ENCODE measurements at places on chromosomes 2 and 18. TPM values are rescaled to one million over a fixed set of nuclear protein-coding genes. Genes with fewer than 3 reads are reported as not detected.
A peak's percentile ranks its signal among the peaks of the same experiment; 100 is the strongest.

The ARHGAP28 gene
- 1.4 TPM for total RNA-seq

The KCNG3 gene
- total RNA-seq: not detected

DNA sequence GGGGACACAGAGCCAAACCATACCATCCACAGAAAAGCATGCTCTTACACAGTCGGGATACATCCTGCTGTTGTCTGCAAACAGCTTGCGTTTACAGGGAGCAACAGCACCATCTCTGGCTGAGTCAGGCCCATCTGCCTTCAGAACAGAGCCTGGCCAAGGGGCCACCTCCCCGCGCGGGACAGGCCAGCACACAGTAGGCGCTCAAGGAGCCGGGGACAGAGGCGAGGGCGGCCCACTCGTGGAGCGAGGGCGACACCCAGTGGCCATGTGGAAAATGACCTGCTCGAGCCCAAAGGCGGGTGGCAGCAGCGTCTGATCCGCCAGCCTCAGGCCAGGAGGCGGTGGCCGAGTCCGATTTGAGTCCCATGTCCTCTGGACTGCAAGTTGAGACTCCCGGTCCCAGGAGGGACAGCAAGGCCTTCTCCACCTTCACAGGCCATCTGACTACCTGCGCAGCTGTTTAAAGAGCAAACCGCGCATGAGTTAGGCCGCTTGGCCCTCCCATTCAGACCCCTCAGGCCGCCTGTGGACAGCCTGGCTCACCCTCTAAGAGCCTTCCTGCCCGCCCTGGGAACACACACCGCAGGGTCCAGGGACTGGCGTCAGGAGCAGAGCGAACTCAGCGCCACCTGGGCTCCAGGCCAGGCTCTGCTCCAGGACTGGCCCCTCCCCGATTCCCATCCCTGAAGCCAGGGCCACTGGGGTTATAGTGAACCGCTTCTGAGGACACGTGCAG, 38.3 kb downstream of the TTC32 start:
- peak; percentile 84 for DNase-seq

DNA sequence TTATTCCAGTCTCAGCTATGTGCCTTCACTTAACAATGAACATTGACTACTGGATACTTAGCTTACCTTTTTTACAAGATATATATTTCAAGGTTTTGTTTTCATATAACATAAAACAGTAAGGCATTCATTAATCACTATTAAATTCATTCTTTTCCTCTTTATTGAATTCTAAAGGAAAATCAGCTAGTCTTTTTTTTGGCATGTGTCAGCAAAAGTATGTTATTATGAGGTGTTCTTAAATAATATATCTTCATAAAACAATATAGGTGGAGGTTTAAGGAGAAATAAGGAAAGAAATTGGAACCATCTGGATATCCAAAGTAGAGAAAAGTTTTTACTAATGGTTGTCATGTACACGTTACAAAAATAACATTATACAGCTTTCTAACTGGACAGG, 472.6 kb downstream of the ARHGAP15 start:
- DNase-seq: no peak

- no peak for DNase-seq
These were observed 273.7 kb downstream of the TMX3 start for GRCh38 chr18:68441241-68441640.

DNA sequence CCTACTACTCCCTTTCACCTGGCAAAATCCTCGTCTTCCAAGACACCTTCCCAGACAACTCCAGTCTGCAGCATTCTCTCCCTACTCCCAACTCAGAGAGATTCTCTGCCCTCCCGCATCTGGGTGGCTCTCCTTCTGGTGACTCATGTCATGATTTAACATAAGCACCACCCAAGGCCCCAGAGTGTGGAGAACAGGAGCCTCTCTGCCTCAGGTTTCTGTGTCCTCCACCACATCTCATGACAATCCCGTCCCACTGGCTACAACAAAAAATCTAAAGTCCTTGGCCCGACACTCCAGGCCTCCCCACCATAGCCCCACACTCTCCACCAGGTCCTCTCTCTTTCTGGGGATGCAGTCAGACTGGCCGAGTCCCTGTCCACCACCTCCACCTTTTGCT, 197.1 kb downstream of the BCL11A start:
- no peak for DNase-seq

The KCNK3 gene
- 2.8 TPM for total RNA-seq

DNA sequence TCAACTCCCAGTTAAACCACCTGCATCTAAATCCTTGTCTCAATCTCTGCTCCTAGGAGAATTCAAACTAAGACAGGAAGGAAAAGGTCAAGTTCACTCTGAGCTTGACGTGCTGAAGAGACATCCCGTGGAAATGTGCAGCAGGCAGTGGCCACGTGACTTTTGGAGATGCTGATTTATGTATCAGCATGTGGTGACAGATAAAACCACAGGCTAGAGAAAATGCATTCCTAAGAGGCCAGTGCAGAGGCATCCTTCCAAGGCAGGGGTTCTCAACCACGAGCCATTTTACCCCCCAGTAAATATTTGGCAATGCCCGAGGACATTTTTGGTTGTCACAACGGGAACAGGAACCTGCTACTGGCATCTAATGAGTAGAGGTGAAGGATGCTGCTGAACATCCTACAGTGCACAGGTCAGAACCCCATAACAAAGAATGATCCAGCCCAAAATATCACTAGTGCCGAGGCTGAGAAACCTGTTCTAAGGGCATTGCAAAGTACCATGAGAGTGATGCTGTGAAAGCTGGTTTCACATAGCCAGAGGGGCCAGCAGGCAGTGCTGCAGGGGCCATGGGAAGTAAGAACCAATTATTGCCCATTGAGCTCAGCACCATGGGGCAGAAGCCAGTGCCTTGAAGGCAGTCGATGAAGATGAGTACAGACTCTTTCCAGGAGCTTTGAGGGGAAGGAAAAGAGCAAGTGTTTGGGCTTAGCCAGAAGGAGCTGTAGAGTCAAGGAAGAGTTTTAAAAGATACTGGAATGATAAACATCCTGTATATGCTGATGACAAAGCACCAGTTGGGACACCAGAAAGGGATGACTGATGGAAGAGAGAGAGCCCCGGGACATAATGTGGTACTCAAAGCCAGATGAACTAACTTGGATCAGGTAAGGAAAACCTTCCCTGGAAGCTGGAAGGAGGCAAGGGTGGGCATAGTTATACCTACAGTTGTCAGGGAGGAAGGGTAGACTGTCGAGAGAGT, 174.6 kb downstream of the HAUS1 start:
- DNase-seq: no peak

DNA sequence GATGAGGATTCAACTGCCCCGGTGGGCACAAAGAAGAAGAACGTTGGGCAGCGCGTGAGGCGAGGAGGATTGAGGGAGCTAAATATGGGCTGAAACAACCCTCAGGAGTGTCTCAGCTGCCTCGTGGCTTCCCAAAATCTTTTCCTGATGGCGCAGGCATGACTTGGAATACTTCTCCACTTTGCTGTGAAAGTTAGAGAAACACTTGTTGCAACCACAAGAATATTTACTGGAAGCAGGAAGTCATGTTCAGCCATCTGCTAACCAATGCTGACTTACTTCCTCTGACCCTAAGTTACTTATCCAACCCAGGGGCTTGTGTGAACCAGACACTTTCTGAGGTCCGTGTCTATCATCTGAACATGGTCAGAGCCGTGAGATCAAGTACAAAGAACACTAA, 148.8 kb downstream of the ARL4C start:
- no peak for DNase-seq

DNA sequence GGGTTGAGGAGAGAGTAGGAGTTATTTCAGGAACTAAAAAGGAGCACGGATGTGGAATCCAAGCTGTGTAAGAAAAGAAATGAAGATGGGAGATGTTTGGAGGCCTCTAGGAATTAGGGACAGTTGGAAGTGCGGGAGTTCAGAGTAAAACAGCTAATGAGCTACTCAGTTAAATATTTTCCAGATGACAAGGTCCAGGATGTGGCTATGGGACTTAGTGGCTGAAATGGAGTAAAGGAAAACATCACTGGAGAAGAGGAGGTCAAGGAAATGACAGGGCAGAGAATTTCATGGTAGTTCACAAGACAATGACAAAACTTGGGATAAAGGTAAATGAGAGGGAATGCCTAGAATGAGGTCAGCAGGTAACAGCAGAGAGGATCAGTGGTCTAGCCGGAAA, 13.0 kb downstream of the GPR155 start:
- no peak for DNase-seq

DNA sequence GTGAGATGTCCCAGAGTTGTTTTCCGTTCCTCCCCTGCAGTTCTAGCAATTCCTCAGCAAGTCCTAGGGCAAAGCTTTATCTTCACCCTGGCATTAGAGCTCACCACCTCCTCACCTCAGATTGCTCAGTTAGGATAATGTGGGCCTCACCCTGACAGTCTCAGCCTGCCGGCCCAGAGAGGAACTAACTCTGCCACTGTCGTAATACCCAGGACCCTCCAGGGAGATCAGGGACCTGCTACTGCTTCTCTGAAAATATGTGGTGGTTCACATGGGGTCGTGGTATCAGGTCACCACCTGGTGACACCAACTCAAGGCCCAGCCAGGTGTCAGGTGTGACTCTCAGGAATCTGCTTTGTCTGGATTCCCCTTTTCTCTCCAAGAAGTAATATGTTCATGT, 120.7 kb downstream of the FEZ2 start:
- DNase-seq: no peak

The DNAH7 gene
- 0.25 TPM for total RNA-seq

The POTEJ gene
- total RNA-seq: not detected

The ATG9A gene
- 81.8 TPM for total RNA-seq

DNA sequence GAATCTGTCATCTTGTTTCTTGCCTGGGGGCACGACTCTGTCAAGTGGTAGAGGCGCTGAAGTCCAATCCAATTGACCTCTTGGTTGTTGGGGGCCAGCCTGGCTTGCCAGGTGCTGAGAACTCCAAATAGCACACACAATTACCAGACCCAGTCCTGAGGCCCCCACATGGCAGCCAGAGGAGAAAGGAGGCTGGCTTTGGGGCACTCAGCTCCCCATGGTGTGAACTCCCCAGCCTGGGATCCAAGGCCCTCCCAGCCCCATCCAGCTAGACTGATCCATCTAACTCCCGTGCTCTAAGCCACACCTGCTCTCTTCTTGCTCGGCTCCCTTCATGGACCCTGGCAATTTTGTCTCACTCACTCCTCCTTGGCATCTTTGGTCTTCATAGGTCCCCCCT, 170.0 kb downstream of the CELF4 start:
- DNase-seq: no peak

DNA sequence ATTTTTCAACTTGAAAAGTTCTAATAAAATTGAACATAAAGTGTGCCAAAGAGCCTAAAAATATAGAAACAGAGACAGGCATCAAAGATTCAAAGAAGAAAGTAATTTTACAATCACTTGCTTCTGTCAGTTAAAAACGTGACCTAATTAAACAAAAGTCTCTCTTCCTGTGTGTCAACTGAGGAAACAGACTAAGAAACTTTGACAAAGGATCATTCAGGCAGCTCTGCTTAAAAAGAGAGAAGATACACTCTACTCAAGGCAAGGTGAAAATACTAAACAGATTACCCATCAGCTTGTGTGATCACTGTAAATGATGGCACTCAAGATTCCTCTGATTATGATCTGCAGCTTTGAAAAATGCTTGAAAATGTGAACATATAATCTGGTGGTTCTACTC, 47.8 kb downstream of the DYM start:
- DNase-seq: no peak

DNA sequence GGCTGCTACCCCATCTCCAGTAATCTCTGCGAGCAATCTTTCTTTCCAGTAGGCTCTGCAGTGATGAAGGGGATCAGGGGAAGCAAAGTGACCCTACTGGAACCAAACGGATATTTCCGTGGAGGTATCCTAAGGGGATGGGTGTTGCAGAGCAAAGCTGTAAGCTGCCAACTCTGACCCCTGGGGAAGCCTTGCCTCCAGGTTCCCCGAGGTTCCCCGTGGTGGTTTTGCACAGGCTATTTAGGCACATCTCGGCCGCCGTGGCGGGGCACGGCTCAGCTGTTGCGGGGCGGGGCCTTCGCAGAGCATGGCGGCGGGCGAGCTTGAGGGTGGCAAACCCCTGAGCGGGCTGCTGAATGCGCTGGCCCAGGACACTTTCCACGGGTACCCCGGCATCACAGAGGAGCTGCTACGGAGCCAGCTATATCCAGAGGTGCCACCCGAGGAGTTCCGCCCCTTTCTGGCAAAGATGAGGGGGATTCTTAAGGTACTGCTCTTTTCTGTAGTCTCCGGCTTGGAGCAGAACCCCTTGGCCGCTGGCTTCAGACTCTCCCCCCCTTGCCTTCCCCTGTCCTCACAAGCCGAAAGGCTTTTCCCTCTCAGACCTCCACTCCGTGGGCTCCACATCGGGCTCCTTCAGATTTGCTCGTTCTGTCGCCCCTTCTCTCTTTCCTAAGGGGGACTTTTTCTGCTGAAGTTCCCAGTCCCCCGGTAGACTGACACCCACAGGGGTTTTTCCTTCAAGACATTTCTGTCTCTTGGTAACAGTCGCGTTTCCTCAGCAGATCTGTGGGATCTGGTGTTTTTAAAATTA, at the start of gene COMMD1:
Gene COMMD1 (plus strand): TSS at position 303 of the 814 bp plus-strand sequence. CDS start 5 bp downstream, at position 308.
- peak; percentile 90 for DNase-seq

DNA sequence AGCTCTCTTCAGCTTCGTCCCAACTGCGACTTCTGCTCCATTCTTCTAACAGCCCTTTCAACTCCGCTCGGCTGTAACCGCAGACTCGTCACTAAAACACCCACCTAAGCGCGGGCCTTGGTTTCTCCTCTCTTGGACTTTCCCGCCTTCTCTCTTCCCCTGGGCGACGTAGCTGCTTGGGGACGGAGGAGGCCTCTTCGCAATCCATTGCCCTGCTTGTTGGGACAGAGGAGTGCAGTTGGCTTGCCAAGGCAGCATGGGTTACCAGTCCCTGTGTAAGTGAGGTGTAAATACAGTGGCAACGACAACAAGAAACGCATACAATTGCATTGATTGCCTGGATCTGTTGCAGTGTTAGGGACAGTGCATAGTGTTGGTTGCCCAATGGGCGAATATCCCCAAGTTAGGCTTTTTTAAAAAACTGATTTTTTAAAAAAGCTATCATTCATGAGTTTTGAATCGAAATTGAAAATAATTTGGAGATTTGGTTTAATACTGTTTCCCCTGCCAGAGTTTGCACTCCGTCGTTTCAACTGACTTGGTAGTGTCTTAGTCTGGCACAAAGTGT, 484 bp upstream of the DARS1 start:
- no peak for DNase-seq

The WIPF1 gene
- 15.2 TPM for total RNA-seq
